AG04450 (cell line): ENCODE measurements at places on chromosomes 13 and 19. TPM values are rescaled to one million over a fixed set of nuclear protein-coding genes. Genes with fewer than 3 reads are reported as not detected.

Gene LACC1
- polyA plus RNA-seq, result 9.0 and 11.7 TPM in 2 replicates

DNA sequence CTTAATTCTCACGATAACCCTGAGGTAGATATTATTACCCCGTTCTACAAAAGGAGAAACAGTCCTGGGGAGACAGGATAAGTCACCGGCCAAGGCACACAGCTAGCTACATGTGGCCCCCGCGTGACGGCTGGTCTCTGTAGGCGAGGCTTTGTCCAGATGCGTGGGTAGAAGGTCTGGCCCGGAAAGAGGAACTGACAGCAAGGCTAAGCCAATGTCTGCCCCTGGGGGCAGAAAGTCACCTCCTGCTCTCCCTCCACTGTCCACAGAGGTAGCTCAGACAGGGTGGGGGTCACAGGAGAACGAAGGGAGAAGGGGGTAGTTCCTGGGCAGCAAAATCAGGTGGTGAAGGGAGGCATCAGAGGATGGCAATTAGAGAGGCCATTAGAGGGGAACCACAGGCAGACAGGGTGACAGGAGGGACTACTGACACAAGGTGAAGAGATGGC is 1.8 kb downstream of the APOC4 start:
- no peak for DNase-seq

DNA sequence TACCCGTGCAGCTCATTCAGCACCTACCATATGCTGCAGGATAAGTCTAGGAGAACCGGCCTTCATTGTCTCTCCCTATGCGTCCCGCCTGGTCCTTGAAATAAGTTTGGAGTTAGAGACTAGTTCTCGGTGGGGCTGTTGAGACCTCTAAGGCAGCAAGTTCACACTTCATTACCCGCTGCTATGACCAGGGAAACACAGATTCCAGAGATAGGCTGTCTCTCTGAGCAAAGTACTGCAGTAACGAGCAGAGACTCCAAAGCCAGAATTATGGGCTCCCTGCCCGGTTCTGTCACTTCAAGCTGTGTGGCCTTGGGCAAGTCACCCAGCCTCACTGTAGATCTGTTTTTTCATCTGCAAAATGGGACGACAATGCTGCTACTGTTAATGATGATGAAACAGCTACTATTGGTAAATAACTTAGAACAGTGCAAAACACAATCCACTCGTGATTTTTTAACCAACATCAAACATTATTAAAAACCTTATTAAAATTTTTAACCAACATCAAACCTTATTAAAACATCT is 184.1 kb downstream of the USP12 start:
- no peak for DNase-seq

DNA sequence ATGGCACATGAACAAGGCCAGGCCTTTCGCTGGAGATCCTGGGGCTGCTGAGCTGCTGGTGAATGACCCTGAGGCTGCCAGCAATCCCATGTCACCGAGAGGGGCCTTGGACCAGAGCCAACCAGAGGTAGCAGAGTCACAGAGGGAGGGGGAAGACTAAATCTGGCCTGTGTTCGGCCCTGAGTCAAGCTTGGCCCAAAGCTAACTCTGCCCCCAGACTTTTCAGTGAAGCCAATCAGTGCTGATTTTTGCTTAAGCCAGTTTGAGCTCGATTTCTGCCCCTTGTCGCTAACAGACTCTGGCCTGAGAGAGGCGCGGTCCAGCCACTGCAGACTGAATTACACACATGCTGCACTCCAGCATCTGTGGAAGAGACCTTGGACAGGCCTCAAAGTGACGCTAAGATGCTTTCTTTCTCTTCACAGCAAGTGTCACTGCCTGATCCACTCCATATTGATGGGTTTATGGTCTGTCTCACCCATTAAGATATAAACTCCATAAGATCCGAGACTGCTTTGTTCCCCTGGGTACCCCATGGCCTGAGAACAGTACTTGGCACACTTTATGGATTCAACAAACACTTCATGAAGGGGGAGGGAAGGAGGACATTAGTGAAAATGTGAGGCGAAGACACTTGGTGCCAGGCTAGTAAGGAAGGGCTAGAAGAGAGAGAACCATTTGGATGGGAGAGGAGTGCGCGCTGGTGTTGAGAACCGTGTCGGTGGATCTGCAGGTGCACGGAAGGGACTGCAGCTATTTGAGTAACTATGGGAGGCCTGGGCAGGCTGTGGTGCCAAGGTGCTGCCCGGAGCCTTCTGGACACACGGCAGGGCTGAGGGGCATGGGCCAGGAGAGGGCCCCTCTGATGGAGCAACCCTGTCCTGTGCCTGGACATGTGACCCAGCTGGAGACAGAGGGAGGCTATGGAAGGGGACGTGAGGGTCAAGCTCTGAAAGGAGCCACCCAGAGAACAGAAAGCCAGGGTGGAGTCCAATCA is 17.6 kb downstream of the RANBP3 start:
- DNase-seq, result no peak

GRCh38 chr13:94928127-94928775 is 215.9 kb upstream of the SOX21 start:
- no peak for DNase-seq

- no peak for DNase-seq
These were observed 2.7 kb downstream of the B3GNT3 start for GRCh38 chr19:17797424-17798201.

Gene FBXO27
- 2.0 and 2.4 TPM in 2 replicates for polyA plus RNA-seq

GRCh38 chr19:6955082-6955481 is 66.1 kb downstream of the MBD3L2B start:
- no peak for DNase-seq

Gene FBXO17
- 10.8 and 11.6 TPM in 2 replicates for polyA plus RNA-seq

DNA sequence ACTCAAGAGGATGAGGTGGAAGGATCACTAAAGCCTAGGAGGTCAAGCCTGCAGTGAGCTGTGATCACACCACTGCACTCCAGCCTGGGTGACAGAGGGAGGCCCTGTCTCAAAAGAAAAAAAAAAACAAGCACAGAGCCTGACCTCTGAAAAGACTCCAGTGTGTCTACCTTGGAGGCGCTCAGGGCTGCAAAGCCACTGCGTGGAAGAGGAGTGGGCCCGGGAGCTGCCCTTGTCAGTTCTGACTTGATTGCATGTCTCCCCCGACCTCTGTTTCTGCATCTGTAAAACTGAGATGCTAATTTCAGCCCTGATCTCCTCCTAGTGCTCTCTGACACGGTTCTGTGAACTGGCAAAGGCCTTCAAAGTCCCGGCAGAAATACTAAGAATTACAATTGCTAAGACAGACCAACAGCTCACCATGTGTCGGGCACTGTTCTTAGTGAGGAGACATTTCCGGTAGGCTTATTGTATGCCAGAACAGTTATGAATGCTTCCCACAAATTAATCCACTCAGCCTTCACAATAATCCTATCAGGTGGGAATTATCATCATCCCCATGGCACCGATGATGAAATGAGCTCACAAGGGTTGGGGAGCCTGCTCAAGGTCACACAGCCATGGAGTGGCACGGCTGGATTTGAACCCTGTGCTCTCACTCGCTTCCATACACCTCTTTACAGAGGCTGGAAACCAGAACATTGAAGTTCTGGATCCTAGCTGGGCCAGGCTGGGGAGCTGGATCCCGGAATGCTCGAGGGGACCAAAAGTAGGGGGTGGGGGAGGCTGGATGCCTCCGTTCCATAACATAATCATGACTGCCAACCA is 3.5 kb downstream of the AKT2 start:
- DNase-seq, result no peak

Gene ZSCAN5B
- not detected in 2 replicates for polyA plus RNA-seq

DNA sequence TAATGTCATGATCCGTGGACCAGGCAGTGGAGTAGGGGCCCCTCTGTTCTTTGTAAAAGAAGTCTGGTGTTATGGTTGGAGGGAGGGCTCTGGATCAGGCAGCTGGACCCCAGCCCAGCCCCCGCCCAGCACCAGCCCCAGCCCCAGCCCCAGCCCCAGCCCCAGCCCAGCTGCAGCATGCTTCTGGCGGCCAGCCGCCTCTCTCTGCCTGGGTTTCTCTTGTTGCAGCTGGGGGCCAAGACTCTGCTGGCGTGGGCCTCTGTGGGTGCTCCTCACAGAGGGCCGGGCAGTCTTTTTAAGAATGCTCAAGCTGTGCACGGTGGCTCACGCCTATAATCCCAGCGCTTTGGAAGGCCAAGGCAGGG is 17.9 kb downstream of the DOT1L start:
- DNase-seq, result no peak

- DNase-seq, result no peak
These were observed 40.8 kb upstream of the TPP2 start for GRCh38 chr13:102555914-102556553.

- peak; percentile 4 for DNase-seq
These were observed 383.1 kb upstream of the GPC6 start for GRCh38 chr13:92843549-92843948.

Gene TRMT1
- polyA plus RNA-seq, result 17.3 and 21.0 TPM in 2 replicates

- DNase-seq, result no peak
These were observed 11.1 kb downstream of the NAPA start for GRCh38 chr19:47503826-47504150.

DNA sequence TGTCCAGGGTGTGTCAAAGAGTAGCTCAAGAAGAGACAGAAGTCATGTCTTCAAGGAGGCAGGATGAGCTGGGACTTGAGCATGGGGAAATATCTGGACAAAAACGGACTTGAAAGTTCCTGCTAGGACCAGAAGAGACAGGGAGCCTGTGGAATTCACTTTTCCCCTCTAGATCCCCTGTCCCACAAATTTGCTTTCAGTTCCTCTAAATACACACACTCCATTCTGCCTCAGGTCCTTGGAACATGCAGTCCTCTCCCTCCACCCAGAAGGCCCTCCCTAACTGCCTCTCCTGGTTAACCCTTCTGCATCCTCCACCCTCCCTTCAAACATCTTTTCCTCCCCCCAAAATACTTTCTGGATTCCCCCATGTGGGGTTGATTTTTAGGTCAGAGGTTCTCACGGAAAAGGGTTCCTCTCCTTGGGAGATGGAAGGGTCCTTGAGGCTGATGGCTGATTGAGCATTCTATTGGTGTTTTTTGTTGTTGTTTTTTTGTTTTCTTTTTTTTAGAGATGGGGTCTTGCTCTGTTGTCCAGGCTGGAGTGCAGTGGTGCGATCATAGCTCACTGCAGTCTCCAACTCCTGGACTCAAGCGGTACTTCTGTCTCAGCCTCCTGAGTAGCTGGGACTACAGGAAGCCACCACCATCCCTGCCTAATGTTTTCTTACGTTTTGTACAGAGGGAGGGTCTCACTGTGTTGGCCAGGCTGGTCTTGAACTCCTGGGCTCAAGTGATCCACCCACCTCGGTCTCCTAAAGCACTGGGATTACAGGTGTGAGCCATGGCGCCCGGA is 6.9 kb upstream of the RETN start:
- no peak for DNase-seq

- DNase-seq, result no peak
These were observed 92.1 kb downstream of the ATP11A start for GRCh38 chr13:112781881-112782361.

DNA sequence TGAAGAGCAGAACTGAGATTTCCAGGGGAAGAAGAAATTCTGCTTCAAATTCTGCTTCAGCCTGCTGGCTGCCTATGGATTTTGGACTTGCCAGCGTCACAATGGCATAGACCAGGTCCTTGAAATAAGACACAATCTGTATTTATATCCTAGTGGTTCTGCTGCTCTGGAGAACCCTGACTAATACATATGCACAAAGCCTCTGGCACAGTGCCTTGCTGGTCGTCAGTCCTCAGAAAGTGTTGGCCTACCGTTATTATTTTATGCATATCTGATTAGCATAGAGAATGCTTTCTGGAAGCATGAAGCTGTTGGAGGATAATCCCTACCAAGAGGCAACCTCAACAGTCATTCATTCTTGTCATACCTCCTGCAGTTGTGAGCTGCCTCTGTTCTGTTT is 213.7 kb downstream of the B3GLCT start:
- no peak for DNase-seq

GRCh38 chr13:95387733-95388207 is 86.5 kb upstream of the ABCC4 start:
- no peak for DNase-seq

GRCh38 chr19:53883231-53883661 is 1.2 kb downstream of the PRKCG start:
- DNase-seq, result no peak

DNA sequence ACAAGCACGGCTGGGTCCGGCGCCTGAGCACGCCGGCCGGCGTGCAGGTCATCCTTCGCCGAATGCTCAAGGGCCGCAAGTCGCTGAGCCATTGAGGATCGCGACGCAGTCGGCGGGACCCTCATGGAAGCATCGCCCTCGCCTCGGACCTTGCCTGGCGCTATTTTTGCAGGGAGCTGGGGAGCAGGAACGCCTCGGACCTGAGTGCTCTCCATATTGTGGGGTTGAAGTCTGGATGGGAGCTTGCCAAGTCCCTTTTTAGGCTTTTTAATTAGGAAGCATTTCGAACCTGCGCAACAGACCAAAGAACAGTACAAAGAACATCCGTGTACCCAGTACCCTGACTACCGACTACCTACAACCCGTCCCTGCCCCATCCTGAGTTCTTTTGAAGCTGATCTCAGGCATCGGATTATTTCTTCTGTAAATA is 628 bp downstream of the MRPL34 start:
- DNase-seq, result no peak

- DNase-seq, result no peak
These were observed 2.2 kb downstream of the KBTBD6 start for GRCh38 chr13:41130356-41130755.

DNA sequence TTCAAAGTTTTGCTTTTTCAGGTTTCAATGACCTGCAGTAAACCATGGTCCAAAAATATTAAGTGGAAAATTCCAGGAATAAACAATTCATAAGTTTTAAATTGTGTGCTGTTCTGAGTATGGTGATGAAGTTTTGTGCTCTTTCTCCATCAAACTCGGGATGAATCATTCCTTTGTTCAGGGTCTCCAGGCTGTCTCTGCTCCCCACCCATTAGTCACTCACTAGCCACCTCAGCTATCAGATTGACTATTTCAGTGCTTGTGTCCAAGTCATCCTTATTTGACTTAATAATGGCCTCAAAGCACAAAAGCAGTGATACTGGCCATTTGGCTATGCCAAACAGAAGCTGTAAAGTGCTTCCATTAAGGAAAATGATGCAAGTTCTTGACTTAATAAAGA is 1140.4 kb downstream of the EFNB2 start:
- no peak for DNase-seq

DNA sequence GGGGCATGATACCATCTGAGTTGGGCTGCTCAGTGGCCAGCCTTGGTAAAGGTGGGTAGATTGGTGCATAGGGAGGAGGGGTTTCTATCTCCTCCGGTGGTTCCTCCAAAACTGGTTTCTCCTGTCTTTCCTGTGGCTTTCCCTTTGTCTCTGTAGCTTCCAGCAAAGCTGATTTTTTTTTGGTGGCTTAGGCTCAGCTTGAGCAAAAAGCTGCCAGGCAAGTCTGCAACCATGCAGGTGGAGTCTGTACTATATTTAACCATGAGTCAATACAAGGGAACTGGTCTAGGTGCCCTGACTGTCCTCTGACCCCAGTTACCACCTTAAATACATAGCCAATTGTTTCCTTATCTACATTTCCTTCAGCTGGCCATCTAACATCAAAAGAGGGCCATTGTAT is 64.0 kb upstream of the ZNF681 start:
- DNase-seq, result no peak
